Endothelial cell of coronary artery (primary cell): ENCODE measurements at places on chromosomes 7 and 10. TPM values are rescaled to one million over a fixed set of nuclear protein-coding genes. Genes with fewer than 3 reads are reported as not detected.

Gene ASB15
- total RNA-seq = not detected in 2 replicates

Gene GRM3
- total RNA-seq = not detected in 2 replicates

Gene SRRM3
- total RNA-seq = 0.45 and 1.3 TPM in 2 replicates

Gene GSTO2
- total RNA-seq = 0.18 and 0.66 TPM in 2 replicates

Gene FRMPD2
- under 0.01 TPM in 1 of 2 replicates, not detected in the other for total RNA-seq

Gene OPN1SW
- not detected in 2 replicates for total RNA-seq
